ENCODE measurements at places on chromosomes 12 and 14.

DNA sequence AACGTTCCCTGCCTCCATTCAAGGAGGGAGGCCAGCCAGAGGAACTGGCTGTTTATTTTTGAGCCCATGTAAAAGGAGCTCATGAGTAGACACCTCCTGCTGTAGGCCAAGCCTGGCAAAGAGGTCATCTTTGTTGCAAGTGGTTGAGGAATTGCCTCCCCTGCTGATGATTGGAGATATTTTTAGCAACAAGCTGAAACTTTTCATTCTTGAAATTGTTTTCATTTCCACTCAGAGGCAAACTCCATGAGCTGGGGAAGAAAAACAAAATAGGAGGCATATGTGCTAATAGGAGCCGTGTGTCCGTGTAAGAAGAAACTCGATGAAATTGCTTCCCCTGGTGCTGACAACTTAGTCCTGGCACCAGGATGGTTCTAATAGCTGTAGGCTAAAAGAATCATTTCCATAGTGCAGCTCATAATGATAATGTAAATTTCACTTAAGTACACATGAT lies 440.1 kb upstream of the FAR2 start:
- no peak for DNase-seq

GRCh38 chr12:101566318-101566717 lies 28.5 kb upstream of the MYBPC1 start:
- no peak for DNase-seq

- DNase-seq, result no peak
These were observed 46.5 kb upstream of the TSPAN11 start for GRCh38 chr12:30880061-30880460.

DNA sequence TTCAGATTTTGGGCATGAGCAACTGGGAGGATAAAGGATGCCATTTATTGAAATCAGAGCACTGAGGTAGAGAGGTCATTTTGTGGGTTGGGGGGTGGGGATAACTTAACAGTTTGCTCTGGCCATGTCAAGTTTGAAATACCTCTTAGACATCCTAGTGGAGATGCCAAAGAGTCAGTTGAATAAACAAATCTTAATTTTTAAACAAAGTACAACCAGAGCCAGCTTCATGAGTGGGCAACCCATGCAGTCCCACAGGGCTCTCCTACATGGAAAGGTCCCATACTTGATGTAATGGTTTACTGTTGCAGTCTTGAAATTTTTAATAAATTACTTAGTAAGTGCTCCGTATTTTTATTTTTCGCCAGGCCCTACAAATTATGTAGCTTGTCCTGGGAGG lies 81.2 kb downstream of the ANO4 start:
- no peak for DNase-seq

DNA sequence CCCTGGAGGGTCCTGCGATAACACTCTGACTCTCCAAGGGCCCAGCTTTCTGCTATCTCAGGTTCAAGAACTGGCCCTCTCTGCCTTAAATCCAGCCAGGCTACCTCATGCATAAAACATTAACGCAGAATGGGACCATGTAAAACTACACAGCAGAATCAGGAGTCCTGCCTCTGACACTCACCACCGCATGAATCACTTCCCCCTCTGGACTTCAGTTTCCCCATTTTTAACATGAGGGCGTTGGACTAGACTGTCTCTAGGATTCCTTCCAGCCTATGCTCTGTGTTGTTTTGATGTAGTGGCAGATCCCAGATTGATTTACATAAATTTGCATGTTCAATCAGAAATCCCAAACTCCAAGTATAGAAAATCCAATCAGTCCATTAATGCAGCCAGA lies 3.3 kb downstream of the NCKAP5L start:
- no peak for DNase-seq

DNA sequence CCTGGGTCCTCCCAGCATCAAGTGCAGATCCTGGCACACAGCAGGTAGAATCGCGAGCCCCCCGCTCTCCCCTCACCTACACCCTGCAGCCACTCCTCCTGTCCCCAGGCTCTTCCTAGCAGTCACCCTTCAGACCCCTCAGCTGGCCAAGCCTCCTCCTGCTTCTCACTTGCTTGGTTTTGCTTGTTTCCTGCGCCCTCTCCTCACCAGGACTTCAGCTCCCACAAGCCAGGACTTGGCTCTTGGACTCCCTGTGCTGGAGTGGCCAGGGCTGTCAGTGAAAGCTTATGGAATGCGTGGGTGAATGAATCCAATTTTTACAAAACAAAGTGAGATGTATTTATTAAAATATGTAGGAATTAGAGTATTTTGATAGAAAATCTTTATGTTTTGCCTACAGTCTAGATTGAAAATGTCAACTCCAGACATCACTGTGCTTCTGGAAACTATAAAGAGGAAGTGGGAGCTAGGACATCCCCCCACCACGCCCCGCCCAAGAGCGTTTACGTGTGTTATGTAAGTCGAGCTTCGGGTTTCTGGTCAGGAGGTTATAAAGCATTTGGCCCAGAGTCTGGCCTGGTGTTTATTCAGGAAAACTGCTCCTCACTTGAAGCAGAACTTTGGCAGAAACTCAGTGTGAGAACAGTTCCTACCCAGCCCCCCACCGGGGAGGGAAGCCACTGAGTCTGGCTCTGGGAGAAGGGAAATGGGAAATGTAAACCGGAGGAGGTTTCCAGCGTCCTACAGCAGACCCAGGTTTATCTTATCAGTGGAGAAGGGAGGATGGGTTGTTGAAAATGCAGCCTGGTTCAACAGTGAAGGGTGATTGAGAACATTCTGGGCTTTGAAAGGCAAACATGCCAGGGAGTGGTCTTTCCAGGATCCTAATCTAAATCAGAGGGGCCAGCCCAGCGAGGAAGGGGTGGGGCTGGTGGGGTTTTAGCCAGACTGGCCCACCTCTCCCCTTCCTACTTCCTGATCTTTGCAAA lies 8.8 kb downstream of the ALDH2 start:
- no peak for DNase-seq

All from endothelial cell (in vitro differentiated cells).